Stimulated activated CD4-positive, alpha-beta T cell treated with anti-CD3 and anti-CD28 coated beads, Interleukin-1b, Interleukin-23, amount 100 ng/mL, for 4 hours (primary cell): ENCODE measurements at places on chromosomes 12 and 14.

DNA sequence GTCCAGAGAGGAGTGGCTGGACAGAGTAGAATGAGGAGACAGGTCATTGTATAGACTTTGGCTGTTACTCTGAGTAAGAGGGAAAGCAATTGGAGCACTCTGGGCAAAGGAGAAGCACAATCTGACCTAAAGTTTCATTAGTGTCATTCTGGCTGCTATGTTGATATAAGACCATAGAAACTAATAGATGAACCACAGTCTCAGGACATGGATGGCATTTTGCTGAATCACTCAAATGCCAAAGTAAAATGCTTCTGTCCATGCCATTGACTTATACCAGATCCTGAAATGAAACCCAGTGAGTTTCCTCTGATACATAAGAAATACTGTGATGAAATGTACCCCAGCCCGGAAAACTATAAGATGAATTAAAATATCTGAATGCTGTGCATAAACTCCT, 65.8 kb upstream of the COCH start:
- no peak for DNase-seq

- no peak for DNase-seq
Observed at GRCh38 chr14:68444449-68445168, 348.3 kb downstream of the ZFP36L1 start.

DNA sequence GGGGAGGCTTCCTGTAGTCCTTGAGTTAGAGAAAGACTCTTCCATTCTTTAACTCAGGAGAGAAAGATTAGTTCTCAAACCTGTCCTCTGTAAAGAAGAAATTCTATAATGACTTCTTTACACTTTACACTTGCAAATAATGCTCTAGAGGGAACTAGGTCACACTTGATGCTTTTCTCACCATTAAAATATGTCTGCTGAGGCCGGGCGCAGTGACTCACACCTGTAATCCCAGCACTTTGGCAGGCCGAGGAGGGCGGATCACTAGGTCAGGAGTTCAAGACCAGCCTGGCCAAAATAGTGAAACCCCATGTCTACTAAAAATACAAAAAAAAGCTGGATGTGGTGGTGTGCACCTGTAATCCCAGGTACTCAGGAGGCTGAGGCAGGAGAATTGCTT, 6.3 kb downstream of the NTN4 start:
- no peak for DNase-seq

- DNase-seq: no peak
Observed at GRCh38 chr12:132582058-132582420, 28.3 kb downstream of the LRCOL1 start.

- no peak for DNase-seq
Observed at GRCh38 chr14:21038441-21039422, 3.4 kb upstream of the RNASE7 start.

GRCh38 chr14:102849526-102850379, 72.5 kb downstream of the TRAF3 start:
- DNase-seq: no peak

GRCh38 chr12:82931349-82932116, 244.8 kb downstream of the TMTC2 start:
- no peak for DNase-seq

- no peak for DNase-seq
Observed at GRCh38 chr14:71606575-71606974, 325.7 kb upstream of the RGS6 start.

DNA sequence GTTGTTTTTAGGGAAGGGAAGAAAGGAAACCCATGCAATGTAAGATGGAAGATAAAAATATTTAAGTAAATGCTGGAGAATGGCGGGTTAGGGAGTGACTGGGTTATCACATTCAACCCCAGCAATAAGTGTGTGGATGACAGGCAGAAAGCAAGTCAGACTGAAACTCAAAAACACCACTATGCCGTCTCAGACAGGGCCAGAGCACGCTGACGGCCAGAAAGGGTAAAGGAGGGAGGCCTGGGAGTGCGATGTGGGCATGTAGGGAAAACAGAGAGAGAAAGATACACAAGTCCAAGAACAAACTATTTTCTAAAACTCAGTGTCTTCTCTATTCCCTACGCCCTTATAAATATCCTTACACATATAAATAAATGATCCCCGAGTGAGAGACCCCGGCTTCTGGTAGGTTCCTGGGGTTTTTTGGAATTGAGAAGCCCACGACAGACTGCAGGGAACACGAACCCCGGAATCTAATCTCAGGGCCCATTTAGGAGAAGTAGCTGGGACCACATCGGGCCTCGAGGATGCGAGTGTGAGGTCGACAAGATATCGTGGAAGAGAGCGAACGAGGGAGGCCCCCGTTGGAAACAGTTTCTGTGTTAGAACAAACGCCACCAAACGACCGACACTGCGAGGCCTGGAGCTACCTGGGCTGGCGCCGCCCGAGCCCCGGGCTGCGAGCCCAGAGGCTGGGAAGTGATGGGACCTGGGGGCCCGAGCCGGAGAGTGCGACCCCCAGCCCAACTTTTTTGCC, 735 bp upstream of the OTX2 start:
- DNase-seq: no peak

- DNase-seq: no peak
Observed at GRCh38 chr12:92547420-92547819, 155.4 kb upstream of the PLEKHG7 start.

- no peak for DNase-seq
Observed at GRCh38 chr12:121524196-121524916, 56.5 kb downstream of the KDM2B start.

- no peak for DNase-seq
Observed at GRCh38 chr14:70045844-70046535, 142.8 kb downstream of the SLC8A3 start.

DNA sequence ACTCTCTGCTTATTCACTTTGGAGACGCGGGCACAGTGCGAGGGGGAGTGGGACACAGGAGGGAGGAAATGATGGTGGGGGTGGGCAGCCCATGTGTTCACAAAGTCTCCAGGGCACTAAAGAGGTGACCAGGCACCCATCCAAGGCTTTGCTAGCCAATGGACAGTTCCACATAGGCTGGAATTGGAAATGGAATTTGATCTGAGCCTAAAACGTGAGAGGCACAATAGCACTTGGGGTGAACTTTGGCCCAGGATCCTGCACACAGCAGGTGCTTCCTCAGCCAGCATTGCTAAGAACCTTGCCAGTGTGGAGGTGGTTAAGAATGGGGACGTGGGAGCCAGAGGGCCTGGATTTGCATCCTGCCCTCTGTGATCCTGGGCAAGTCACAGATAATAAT, 193.8 kb downstream of the CHST11 start:
- no peak for DNase-seq

DNA sequence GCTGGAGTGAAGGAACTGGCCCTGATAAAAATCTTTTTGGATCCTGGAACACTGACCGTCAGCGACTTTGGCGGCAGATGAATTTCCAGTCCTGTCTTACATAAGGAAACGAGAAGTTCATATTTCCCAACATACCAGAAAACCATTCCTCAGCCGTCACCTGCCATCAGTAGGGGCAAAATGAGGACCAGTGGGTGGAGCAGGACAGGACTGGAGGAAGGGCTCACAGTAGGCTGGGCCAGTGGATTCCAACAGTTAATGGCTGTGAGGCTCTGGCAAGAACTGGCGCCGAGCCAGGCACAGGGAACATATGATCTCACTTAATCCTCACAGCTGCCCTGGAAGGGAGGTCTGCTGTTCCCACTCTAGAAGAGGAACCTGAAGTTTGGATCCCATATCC, 67.2 kb upstream of the FAM181A start:
- DNase-seq: no peak

- no peak for DNase-seq
Observed at GRCh38 chr12:6980740-6981139, 10.0 kb downstream of the EMG1 start.

- DNase-seq: peak; percentile 59
Observed at GRCh38 chr12:48890657-48891418, 25.2 kb upstream of the RND1 start.

- DNase-seq: no peak
Observed at GRCh38 chr14:72888636-72889201, 5.2 kb downstream of the DPF3 start.

DNA sequence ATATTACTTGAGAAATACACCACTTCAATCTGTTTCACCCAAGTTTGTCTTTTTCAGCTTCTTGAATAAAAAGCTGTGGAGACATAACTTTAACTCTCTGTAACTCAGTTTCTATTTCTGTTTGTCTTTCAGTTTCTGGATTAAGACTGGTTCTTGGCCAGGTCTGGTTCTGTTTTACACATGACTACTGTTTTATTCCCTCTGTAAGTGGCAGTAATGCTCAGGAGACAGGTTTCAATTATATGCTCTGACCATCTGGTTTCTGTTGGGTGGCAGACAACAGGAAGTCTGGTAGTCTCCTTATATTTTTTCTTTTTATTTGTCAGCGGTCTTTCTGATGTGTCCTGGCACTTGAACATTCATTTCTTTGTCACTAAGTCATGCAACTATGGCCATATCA, 102.9 kb downstream of the RPS29 start:
- no peak for DNase-seq

DNA sequence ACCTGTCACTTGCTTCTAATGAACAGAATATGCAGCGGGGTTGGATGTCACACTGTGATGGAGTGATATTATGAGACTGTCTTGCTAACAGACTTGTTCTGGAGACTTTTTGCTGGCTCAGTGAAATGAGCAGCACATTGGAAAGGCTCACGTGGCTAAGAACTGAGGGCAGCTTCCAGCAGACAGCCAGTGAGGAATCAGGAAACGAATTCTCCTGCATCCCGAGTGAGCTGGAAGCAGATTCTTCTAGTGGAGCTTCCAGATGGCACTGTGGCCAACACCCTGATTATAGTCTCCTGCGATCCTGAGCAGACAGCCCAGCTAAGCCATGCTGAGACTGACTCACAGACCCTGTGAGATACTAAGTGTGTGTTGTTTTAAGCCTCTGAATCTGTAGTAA, 16.1 kb upstream of the TSPAN9 start:
- no peak for DNase-seq

GRCh38 chr12:3271639-3272038, 194.5 kb downstream of the TSPAN9 start:
- DNase-seq: no peak

DNA sequence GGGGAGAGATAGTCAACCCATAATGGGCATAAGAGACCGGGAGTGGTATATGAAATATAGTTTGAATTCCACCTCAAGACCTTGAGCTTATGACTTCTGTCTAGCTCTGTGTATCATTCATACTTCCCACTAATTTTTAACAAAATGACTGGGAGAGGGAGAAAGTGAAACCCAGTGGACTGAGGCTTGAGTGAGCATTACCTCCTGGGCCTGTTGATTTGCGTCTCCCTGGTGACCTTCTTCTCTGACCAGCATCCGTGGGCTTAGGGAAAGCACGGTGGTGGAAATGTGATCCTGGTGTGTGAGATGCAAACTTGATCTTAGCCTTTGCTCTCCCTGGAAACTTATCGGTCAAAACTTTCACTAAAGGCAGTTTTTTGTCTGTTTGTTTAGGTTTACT, 207.9 kb upstream of the BCL2L14 start:
- DNase-seq: no peak

- DNase-seq: no peak
Observed at GRCh38 chr14:96037891-96038557, 1.1 kb upstream of the C14orf132 start.

GRCh38 chr12:103680591-103681141, 93.6 kb downstream of the STAB2 start:
- no peak for DNase-seq

DNA sequence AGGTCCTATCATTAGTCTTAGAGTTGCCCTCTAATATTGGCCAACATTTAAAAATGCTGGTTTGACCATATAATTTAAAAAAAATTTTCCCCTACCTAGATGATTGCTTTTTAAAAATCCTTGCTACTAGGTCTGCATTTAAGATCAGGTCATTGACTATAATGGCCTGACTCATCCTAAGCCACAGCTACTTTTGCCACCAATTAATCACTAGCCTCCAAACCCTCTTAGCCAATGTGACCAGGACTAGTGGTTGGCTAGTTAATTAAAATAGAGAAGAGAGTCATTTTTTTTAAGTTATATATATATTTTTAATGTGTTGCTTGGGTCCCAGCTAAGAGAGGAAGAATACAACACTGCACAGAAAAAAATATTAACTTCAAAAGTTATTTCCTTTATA, 57.5 kb downstream of the SOS2 start:
- DNase-seq: no peak

GRCh38 chr14:97275276-97275675, 478.1 kb downstream of the VRK1 start:
- no peak for DNase-seq

GRCh38 chr12:96220902-96221301, 26.7 kb downstream of the ELK3 start:
- no peak for DNase-seq

DNA sequence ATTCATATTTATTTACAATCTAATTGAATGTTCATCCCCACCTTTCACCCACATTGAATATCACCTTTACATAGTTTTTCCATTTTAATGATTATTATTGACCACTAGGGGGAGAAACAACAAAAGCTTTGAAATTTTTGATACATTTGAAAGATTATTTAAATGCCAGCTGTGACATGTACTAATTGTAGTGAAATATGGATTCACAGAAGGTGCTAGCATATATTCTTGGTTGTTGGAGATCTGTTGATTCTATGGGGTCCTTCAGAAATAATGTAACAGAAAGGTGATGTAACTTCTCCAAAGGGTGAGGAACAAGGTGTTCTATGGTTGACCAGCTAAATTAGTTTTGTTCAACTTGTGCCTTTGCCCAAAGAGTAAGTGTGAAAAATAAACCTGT, 22.4 kb upstream of the GPR33 start:
- no peak for DNase-seq

DNA sequence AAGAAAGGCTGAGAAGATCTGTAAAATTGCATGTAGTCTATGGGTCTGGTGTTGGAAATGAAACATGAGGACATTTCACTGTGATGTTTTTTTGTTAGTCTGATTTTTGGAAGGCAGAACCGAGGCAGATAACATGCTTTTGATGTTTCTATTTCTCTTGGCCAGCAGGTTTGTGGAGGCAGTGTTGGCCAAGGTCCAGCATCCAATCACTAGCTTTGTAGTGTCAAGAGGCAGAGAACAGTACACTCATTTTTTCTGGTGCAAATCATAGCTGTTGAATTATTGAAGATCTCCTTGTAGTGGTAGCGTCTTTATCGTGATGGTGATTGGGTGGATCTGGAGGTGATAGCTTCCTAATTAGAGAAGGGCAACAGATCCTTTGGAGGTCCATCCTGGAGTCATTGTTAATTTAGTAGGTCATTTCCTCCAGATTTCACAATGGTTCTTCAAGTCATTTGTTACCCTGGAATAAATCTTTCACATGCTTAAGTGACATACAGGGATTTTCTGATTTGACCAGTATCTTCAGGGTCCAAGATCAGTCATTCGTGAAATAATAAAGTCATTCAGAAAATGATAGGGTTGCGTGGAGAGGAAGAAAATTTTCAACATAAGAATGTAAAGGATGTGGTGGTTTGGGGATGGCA, 252.4 kb upstream of the CPNE8 start:
- DNase-seq: no peak

DNA sequence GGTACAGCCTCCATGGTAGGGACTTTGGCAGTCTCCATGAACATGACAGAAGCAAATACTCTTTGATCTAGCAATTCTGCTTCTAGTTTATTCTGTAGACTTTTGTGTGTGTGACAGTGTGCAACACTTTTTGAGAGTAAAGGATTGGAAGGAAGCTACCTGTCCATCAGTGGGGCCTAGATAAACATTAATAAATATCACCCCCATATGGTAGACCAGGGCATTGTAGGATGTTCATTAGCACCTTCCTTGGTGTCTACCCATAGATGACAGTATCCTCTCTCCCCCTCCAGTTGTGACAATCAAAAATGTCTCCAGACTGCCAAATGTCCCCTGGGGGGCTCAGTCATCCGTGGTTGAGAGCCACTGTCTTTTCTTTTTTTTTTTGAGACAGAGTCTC, 10.8 kb downstream of the SNRNP35 start:
- no peak for DNase-seq

GRCh38 chr14:54564071-54564867, 2.7 kb upstream of the SAMD4A start:
- no peak for DNase-seq
